ENCODE measurements at places on chromosomes 5 and 9. TPM values are rescaled to one million over a fixed set of nuclear protein-coding genes. Genes with fewer than 3 reads are reported as not detected.

GRCh38 chr9:5857928-5858327, 25.0 kb upstream of the ERMP1 start:
- no peak for DNase-seq

DNA sequence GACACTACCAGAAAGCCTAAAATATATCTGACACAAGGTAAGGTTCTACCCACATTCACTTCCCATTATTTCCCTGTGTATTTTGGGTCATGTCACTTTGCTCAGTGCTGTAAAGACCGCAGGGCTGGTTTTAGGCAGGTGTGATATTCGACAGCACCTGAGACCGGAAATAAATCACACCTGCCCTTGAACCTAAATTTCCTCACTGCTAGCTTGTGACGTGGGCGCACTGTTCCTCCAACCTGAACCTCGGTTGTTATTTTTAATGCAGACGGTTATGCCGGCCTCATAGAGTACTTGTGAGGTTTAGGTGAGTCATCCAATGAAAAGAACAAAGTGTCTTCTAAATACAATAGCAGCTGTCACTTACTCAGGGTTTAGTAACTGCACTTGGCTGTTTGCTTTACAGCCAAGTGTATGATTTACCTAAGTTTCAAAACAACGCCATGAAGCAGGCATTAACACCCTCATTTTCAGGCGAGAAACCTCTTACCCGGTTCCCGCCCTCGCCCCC, 20.7 kb upstream of the ZNF782 start:
- DNase-seq = peak; percentile 60

DNA sequence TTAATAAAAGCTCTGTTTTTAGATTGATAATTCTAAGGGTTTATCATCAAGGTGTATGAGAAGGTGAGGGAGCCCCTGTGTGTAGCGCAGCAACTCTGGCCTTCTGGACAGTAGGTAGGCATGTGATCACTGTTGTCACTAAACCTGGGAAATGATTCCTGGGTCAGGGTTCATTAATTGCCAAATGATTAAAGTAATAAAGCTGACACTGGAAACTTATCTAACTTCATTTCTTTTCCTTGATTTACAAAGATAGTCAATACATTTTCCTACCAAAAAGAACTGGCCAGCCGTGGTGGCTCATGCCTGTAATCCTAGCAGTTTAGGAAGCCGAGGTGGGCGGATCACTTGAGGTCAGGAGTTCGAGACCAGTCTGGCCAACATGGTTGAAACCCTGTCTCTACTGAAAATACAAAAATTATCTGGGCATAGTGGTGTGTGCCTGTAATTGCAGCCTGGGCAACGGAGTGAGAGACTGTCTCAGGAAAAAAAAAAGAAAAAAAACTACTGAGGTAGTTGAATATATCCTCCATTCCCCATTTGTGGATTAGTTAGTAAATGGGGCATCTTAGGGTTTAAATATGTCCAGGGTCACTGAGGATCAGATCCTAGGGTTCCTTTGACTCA, 2.4 kb downstream of the EHMT1 start:
- DNase-seq = no peak

DNA sequence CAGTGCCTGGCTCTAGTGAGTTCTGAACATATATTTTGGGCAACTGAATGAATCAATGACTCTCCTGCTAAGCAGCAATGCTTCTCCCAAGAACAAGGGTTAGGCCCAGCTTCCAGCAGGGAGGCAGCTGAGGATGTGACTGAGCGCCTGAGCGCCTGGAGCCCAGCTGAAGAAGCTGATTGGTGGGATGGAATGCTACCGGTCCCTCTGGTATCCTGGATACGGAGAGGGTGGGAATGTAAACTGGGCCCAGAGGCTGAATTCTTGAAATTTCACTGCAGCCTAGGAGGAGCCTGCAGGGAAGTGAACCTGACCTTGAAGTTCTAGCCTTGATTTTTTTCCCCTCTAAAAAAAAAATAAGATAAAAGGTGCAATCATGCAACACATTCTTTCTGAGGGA, 43.2 kb downstream of the WWC1 start:
- DNase-seq = no peak

Gene ANKHD1
- total RNA-seq = 93.5 TPM

DNA sequence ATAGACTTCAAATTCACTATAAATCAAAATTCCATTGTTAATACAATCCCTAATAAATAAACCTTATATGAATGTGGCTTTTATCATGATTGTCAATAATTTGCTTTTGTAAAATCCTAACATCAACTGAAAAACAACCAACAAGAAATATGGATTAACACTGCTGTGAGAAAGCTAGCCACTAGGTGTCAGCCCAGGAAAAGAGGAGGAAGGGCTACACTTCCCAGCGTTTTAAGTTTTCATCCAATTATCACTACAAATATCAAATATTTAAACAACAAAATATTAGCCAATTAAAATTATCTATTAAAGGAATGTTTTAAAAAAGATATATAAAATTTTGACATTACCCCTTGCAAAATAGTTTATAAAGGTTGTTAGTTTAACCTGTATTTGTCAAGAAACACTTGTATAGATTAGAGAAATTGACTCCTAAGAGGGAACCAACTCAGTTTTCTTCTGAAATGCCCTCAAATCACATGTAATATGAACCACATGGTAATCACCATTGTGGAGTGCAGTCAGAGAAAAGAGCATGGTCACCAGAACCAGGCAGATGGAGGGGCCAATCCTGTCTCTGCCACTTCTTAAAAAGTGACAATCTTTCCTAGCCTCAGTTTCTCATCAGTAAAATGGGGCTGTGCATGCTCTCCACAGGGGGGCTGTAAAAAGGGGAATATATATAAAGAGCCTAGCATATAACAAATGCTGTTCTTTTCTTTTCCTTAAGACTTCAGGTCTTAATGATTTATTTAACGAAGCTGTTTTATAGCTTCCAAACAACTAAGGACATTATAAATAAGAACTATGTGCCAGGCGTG, 188.2 kb downstream of the CRB2 start:
- DNase-seq = peak; percentile 44

- DNase-seq = no peak
Observed at GRCh38 chr5:38728029-38728428, 117.8 kb upstream of the OSMR start.

Gene PCDHB6
- total RNA-seq = not detected

Gene ZNF883
- total RNA-seq = 1.1 TPM

DNA sequence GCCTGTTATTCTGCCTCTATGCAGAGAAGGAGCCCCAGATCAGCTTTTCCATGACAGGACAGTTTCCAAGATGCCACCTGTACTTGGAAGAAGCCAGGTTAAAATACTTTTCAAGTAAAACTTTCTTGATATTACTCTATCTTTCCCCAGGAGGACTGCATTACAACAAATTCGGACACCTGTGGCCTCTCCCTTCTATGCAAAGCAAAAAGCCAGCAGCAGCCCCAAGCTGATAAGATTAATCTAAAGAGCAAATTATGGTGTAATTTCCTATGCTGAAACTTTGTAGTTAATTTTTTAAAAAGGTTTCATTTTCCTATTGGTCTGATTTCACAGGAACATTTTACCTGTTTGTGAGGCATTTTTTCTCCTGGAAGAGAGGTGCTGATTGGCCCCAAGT, 301 bp upstream of the IL4 start:
- no peak for DNase-seq

Gene COL23A1
- not detected for total RNA-seq

DNA sequence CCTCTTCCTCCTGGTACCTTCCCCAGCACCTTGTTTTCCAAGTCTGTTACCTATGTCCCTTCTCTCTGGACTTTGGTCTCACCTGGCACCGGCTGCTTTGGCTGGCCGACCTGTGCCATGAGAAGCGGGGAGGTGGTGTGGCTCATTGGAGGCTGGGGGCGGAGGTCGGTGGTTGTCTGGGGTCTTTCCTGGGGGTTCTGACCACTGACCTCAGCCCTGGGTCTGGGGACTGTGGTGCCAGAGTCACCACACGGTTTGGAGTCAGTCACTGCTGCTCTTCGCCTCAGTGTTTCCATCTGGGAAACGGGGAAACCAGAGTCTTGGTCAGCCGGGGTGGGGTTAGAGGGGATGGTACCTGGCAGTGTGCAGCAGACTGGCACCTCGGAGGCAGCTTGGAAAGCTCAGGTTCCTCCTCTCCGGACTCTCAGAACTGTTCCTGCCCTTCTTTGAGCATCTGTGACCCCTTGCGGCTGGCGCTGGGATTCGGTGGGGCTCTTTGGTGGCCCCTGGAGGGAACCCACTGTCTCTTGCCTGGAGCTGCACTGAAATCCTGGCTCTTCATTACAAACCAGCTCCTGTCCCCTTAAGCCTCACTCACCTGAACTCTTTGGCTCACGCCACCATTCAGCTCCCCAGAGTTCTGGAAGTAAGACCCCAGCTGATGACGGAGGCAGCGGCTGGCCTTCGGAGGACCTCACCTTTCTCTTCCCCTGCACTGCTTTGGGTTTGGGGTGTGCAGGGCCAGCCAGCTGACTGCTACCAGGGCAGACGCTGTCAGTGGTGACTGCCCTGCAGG, 4.1 kb upstream of the RXRA start:
- DNase-seq = no peak

Gene CD14
- total RNA-seq = 0.43 TPM

DNA sequence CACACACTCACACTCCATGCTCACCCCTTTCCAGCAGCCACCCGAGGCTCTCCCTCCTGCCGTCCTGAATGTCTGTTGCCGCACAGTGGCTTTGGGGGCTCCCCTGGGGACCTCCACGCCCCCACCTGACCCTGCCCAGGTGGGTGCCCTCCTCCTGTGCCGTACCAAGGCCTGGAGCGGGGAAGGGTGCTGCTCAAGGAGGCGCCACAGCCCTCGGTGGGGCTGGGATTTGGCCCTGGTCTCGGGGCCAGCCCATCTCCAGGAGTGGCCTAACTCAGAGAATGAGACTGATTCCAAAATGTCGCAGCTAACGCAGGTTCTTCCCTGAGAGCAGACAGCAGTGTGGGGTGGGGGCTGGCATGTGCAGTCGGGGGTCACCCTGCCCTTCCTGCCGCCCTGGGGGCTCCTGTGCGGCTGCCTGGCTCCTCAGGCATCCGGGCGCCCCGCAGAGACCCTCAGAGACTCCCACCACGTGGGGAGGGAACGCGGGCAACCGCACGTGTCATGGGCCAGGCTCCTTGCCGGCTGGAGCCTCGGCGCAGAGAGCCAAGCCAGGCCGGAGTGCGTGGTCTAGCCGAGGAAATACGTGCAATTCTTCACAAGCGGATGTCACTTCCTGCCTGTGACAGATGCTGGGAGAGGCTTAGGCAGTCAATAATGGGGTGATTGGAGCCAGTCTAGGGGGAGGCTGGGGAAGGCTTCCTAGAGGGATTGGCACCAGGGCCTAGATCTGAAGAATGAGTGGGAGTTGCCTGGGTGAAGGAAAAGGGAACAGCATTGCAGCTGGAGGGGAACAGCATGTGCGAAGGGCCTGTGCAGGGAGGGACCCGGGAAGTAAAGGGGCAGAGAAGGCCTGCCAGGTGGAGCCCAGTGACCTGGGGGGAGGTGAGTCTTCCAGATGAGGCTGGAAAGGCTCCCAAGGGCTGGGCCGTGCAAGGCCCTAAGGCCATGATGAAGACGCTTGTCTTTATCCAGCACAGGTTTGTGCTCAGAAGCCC, 44.1 kb downstream of the C9orf50 start:
- DNase-seq = no peak

Gene GRIA1
- not detected for total RNA-seq

GRCh38 chr5:57303985-57304384, 130.1 kb downstream of the GPBP1 start:
- DNase-seq = no peak

DNA sequence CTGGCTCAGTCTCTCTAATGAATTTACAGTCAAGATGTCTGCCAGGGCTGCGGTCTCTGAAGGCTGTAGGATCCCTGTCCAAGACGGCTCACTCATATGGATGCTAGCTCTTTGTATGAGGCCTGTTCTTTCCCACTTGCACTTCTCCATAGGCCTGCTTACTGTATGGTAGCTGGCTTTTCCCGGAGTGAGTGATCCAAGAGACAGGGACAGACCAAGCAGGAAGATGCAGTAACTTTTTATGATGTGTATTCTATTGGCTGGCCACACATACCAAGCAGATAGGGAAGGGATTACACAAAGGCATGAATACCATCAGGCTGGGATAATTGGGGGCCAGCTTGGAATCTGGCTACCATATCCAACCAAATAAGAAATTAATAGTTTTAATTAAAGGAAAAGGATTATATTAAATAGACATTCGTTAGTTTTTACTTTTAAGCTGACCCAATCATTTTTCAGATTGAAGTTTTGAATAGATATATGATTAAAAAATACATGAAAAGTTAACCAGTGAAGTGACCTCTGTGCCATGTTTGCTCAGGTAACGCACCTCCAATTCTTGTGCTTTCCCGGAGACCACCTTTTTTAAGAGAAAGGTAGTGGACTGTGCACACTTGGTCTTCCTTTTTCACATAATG, 20.6 kb downstream of the NSD1 start:
- no peak for DNase-seq

DNA sequence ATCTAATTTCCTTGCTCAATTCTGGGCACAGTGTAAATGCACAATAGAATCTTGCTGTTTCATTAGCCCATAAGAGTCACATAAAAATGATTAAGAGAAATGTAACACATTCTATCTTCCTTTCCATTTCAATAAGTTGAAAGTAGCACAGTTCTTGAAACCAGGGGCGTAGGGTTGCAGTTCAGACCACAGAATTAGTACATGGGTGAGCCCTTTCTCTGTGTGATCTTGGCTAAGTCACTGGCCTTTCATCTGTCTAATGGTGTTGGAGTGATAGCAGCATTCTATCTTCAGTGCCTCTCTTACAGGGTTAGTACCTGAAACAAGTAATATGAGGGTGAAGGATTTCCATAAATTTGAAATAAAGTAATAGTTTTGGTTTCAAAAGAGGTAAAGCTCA, 445.3 kb upstream of the ZNF462 start:
- DNase-seq = no peak

DNA sequence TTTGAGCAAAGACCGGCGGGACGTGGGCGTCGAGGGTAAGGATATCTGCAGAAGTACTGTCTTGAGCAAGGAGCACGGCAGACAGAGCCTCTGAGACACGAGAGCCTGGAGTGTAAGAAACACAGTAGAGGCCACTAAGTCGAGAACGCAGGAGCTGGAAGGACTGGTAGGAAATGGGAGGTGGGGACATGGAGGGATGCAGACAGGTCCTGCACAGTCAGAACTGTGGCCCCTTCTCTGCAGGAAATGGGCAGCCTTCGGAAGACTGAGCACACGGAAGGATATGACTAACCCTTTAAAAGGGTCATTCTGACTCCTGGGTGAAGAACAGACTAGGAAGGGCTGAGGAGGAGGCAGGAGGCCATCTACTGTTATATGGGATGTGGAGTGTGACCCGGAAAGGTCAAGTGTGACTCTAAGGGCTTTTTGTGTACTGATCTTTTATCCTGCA, 1.4 kb upstream of the CAMSAP1 start:
- no peak for DNase-seq

DNA sequence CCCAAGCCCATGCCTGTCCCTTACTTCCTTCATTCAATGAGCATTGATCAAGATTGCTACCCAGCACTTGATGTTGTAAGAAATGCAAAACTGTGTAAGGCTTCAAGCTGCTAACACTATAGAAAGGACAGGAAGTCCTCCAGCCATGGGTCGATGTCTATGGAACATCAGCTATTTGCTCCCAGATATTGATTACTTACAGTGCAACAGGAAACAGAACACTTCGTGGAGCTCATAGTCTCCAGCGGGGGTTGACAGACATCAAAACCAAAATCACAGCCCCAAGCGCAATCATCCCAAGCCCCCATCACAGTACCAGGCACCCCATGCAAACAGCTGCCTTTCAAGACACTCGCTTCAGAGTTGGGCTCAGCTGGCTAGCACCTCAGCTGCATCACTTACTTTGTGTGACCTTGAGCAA, 26.8 kb upstream of the DUSP1 start:
- DNase-seq = no peak
